ENCODE measurements at places on chromosomes 12 and 14.

DNA sequence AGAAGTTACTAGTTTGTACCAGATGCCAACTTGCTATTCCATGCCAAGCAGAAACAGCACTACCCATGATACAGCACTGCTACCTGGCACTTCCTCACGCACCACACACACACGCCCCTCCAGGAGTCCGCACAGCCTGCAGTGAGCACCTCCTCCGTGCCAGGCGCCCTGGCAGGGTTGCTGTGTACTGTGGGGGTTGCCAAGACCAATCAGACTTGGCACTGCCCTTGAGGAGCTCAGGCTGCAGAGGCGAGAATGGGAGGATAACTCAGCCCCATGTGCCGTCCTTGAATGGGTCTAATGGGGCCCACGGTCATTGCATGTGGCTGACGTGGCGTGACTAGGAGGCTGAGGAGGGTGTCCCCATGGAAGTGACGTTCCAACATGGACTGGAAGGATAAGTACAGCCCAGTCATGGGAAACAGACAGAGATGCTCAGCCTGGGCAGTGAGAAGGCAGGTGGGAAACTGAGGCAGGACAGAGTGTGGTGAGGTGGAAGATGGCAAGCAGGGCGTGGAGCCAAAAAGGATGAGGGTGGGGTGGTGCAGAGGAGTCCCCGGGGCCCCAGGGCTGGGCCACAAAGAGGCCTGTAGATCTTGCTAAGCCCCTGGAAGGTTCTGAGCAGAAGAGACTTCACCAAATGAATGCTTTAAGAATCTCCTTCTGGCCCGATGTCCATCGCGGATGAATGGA is 65.3 kb upstream of the C14orf180 start:
- no peak for DNase-seq

- peak; percentile 22 for DNase-seq
Measured at GRCh38 chr12:51270067-51270950, at the start of gene SMAGP. Gene SMAGP (minus strand): TSS chr12:51270415. CDS start chr12:51269278, 1,137 bp downstream.

DNA sequence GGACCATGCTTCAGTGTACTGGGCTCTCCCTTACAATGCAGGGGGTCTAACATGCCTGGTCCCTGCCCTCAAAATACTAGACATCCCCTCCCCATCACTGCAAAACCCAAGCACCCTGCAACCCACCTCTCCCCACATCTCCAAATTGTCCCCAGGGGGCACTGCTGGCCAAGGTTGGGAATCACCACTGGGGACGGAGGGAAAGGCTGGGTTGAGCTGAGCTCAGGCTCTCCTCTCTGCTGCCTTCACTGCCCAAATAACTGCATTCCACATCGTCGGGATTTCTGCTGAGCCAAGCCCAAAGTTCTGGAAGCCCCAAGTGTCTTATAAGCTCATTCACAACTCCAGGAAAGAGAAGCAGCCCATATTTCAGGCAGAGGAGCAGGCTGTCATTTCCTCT is 69.6 kb downstream of the NT5DC3 start:
- no peak for DNase-seq

DNA sequence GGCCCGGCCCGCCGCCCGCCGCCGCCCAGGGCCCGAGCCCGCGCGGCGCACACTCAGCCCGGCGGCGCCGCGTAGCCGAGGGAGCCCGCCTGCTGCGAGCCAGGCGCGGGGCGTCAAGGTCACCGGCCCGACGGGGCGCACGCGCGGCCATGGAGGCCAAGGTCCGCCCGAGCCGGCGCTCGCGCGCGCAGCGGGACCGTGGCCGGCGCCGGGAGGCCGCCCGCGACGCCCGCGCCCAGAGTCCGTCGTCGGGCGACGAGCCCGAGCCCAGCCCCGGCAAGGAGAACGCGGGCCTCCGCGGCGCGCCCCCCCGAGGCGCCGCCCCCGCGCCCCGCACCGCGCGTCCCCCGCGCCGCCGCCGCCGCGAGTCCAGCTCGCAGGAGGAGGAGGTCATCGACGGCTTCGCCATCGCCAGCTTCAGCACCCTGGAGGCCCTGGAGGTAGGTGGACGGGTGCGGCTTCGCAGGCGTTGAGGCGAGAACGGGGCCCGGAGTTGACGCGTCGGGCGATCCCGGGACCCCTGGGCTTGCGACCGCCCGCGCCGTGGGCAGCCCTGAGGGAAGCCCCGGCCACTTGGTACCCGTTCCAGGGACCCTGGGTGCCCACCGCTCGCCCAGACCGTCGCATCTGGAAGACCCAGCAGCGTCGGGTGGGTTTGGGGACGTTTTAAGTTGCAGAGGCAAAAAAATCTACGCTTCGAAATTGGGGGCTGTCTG is 629 bp downstream of the FBRSL1 start:
- DNase-seq: no peak

- DNase-seq: no peak
Measured at GRCh38 chr14:64960762-64961276, 11.3 kb downstream of the RAB15 start.

Data from stimulated activated CD8-positive, alpha-beta memory T cell treated with anti-CD3 and anti-CD28 coated beads, Interleukin-4, amount 100 ng/mL, for 1 hour (primary cell).